ENCODE measurements at places on chromosomes 12 and 14.

GRCh38 chr12:120242275-120242799 lies 23.2 kb downstream of the PXN start:
- DNase-seq = no peak

DNA sequence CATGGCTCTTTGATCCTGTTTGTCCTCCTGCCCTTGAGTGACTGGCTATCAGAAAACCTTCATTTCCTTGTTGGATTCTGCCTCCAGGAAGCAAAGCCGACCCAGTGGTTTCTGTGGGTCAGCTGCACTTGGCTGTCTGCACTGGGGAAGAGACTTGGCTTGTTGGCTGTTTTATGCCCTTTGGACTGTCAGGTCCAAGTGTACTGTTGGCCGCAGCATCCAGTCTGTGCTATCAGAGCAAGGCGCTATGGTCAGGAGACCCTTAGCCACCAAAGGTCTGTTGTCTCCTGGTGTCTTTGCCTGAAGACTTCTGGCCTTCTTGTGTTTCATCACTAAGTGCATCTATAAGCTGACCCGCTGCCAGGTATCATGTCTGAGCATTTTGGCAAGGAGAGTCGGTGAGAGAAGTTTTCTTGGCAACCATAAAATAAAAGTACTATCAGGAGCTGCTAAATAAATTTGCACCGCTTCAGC lies 177.4 kb upstream of the HIF1A start:
- DNase-seq = peak; percentile 60

DNA sequence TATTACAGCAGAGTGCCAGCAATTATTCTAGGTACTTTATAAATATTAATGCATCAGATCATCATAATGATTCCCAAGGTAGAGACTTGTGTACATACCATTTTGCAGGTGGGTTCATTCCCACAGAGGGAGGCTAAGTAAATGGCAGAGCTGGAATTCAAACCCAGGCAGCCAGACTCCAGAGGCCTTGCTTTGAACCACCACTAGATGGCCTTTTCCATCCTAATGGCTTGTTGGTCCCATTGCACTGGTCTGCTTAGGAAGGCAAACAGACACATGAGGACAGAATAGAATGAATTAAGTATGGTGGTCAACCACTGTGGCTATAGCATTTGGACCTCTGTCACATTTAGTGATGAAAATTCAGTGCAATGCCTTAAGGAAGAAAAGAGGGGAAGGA lies 158.7 kb downstream of the METTL25 start:
- DNase-seq = no peak

DNA sequence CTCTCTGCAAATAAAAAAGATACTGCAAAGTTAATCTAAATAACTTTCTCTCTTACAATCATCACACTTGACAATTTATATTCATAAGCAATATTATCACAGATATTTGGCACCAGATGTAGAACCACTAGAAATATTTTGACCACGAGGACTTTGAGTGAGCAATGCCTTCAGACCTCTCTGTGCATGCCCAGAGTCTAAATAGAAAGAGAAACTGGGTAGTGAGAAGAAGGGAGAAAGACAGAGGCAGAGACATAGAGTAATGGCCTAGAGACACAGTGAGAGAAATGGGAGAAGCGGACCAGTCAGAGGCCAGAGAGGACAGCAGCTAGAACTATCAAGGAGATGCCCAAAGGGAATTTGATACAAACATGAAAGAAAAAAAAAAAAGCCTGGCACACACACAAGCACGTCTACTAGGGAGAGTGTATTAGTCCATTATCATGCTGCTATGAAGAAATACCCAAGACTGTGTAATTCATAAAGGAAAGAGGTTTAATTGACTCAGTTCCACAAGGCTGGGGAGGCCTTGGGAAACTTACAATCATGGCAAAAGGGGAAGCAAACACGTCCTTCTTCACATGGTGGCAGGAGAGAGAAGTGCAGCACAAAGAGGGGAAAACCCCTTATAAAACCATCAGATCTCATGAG lies 41.1 kb downstream of the BMP4 start:
- DNase-seq = no peak

DNA sequence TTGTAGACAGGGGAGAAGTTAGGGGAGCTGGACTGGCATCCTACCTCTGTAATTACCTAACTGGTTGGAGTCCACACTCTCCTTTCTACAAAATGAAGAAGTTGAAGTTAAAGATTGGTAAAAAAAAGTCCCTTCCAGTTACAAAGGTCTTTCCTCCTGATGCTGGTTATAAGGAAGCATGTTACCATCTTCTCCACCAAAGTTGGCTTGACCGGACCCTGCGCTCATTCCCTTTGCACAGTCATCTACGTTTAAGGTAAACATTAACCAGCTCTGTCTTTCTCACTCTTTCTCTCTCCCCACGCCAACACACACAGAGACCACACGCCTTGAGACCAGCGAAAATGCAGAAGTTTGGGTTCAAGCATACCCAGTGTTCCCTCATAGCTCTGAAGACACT lies 11.9 kb downstream of the FBLN5 start:
- no peak for DNase-seq

DNA sequence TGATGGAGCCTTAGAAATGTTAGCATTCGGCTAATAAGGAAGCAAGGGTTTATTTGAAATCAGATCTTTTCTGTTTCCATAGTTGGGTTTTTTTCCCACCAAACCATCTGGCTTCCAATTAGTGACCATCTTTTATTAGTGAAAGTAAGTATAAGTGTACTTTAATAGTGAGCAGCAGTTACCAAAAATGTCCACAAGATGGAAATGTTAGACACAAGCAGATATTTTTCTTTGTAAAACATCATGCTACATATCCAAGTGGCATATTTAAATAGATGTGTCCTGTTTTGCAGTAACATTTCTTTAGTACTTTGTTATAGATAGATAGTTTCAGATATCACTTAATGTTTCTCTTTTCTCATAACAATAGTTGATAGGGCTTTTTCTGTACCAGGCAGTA lies 28.8 kb downstream of the YEATS4 start:
- no peak for DNase-seq

GRCh38 chr12:120231316-120232011 lies 30.6 kb upstream of the RPLP0 start:
- no peak for DNase-seq

GRCh38 chr14:67141146-67141900 lies 47.9 kb upstream of the GARIN2 start:
- no peak for DNase-seq

GRCh38 chr14:101132051-101132571 lies 228.6 kb upstream of the RTL1 start:
- peak; percentile 1 for DNase-seq

DNA sequence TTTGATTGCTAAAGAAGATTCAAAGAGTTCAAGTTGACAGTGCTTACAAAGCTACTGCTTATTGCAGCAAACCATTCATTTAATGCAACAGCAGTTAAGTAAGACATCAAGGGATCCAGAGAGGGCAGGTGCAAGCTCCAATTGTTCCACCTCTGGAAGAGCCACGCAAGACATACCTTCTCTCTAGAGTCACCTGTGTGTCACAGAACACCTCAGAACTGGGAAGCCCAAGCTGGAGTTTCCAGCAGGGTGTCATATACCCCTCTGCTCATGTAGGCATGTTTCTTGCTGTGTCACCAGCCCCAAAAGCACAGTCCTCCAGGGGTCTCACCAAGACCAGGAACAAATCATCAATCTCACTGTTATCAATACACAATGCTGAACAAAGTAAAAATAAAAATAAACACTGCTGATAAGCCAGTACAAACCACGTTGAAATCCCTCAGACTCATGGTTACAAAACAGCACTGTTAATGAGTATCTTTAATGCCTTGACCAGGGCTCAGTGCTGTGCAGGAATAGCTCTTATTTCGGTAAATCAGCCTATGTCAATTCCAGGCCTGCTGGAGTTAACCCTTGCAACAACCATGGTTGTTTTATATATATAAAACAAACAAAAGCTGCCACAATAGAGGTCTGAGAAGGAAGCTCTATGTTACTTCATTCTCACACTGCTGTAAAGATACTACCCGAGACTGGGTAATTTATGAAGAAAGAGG lies 37.4 kb upstream of the BATF start:
- no peak for DNase-seq

DNA sequence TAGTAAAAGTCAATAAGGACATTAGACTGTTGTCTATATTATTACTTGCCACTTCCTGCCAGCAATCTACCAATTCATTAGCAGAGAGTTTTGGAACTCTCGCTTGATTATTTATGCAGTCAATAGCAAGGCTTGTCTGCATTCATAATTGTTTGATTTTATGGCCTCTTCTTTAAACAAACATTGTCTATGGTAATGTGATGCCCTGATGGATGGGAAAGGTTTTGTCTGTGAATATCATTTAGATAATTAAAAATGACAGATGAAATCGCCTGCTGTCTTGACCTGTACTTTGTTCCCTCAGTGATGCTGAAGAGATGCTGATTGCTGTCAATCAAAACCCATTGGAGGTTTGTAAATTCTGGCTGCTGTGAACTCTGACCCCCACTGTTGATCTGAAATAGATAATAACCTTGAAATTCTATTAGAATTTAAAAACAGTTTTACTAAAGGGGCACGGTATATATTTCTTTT lies 455.3 kb downstream of the NPAS3 start:
- no peak for DNase-seq

DNA sequence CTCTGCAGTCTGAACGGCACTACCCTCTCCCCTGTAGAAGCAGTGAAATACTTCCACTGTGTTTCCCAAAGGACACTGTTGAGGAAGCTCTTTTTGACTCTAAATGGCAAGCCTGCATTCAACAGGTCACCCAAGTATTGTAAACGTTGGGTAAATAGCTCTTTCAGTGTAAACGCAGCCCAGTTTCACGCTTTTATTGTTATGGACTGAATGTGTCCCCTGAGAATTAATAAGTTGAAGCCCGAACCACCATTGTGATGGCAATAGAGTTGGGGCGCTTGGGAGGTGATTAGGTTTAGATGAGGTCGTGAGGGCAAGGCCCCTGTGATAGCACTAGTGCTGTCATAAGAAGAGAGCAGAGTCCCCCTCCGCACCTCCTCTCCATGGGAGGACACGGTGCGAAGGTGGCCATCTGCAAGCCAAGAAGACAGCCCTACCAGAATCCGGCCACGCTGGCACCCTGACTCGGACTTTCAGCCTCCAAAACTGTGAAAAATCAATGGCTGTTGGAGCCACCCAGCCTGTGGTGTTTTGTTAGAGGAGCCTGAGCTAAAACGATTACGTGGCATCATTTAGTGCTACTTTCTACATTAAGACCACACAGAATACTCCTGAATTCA lies 1.1 kb downstream of the SERPINA10 start:
- DNase-seq = no peak

GRCh38 chr14:63677891-63678379 lies 36.3 kb upstream of the WDR89 start:
- peak; percentile 80 for DNase-seq

DNA sequence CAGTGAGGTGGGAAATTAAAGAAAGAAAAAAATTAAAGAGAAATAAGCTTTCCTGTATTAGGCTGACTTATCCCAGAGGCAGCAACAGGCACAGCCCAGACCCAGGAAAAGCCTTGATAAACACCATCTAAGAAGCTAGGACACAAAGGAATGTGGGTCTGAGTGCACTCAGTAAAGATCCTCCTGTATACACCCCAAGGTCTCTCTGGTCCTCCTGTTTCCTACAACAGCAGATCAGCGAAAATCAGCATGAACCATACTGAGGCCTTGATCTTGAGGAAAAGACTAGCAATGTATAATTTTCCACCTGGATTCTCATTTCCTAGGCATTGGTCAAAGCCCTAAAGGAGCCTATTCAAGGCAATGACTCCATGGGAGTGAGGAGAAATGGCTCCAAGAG lies 486.3 kb upstream of the CCDC196 start:
- DNase-seq = no peak

GRCh38 chr14:64178814-64179213 lies 115.4 kb downstream of the ESR2 start:
- no peak for DNase-seq

DNA sequence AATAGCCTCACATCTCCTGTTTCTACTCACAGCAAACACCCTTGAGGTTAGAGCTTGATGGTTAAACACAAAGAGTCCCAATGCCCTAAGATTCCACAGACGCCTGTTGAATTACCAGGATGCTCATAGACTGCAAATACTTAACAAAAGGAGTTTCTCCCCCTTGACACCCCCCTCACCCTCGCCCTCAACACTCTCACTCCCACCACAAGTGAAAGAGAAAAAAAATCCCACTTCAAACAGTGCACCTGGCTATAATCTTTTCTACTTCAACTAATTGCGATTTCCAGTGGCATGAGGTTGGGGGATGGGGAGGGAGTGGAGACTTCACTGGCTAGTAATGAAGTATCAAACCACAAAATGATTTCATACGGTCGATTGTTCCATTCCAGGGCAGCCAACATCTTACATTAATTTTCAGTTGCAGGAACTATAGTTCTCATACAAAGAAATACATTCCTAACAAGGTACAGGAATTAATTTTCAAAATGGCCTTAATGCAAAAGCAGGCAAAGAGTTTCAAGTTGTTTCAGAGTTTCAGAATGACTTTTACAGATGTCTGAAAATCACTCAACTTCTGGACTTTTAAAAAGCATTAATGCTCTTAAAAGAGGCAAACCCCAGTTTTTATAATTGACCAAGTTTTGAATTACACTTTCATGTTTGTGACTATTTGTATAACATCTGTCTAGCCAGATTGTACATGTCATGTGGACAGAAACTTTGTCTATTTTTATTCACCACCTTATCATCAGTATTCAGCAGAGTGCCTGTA lies 390.7 kb downstream of the C12orf75 start:
- DNase-seq = no peak

DNA sequence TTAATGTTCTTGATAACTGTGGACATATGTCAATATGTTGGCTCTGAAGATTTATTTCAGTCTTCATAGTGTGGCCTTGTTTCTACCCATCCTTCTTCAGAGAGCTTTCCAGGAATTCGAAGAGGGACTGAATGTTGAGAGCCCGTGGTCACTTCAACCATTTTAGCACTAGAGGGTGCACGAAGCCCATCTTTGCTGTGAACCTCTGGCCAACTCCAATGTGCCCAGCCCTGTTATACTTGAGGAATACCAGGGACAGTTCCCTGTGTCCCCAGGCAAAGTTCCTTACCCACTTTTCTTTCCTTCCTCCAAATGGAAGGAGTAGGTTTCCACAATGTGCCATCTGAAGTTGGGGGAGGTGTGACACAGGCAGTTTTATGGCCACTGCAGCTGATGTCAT lies 603.5 kb downstream of the RPL10L start:
- DNase-seq = no peak

DNA sequence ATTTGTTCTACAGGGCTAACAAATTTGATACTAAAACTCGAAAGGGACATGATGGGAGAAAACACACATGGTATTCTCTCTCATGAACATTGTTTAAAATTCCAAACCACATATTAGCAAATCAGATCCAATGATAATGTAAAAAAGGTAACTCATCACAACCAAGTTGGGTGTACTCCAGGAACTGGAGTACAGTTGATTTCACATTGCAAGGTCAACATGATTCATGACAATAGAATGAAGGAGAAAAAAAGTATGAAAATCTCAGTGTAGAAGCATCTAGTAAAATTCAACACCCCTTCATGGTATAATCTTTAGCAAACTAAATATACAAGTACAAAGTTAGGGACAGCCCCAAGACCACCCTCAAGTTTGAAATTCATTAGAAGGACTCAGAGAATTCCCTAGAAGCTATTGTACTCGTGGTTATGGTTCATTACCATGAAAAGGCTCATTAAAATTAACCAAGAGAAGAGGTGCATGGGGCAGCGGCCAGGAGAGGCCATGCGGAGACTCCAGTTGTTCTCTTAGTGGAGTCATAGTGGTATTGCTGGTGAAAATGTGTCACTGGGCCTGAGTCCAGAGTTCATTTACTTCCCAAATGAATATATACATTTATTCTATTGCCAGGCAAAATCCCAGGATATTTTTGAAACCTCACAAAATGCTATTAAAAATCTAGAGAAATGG lies 3.1 kb upstream of the CDCA4 start:
- DNase-seq = no peak

GRCh38 chr14:30267141-30267540 lies 291.8 kb upstream of the G2E3 start:
- DNase-seq = no peak
